Activated CD8-positive, alpha-beta memory T cell treated with anti-CD3 and anti-CD28 coated beads, Interleukin-2, amount 10 ng/mL, durations not matched to agents 7 days and 5 days (primary cell): ENCODE measurements at places on chromosomes 2 and 18.

- DNase-seq = peak; percentile 21
Observed at GRCh38 chr2:6924924-6925409, 7.8 kb downstream of the RNF144A start.

DNA sequence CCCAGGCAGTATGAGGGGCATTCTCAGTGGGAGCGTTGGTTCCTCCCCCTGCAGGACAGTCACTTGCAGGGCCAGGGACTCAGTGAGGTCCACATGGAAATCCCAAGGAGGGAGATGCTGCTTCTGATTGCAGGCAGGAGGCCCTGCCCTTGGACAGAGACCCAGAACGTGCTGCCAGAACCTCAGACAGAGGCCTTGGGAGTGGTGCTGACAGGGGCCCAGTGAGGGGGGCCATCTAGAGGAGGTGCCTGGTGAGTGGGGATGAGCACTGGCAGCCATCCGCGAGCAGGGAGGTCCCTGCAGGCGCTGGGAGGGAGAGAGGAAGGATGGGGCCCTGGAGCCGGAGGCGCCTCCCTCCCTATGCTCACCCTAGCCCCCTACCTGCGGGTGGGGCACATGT is 133.1 kb downstream of the DYSF start:
- DNase-seq = no peak

DNA sequence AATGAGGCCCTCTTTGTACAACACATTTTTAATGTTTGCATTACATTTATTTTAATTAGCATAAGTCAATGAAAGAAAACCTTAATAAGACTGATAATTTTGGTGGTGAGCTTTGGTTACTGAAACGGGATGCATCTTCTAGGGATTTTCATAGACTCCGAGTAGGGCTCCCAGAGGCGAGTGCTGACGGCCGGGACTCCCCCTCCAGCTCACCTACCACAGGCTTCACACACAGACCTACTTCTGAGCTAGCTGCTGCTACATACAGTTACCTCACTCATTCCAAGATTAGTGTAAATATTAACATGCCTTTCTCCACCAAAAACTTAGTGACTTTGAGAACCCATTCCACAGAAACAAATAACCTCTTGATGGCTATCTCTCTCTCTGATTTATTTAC is 271.1 kb downstream of the GALR1 start:
- no peak for DNase-seq

GRCh38 chr18:59484561-59485328 is 125.7 kb upstream of the LMAN1 start:
- no peak for DNase-seq

GRCh38 chr2:27655155-27655951 is 8.1 kb downstream of the SUPT7L start:
- no peak for DNase-seq

- DNase-seq = no peak
Observed at GRCh38 chr2:62724886-62725711, 19.6 kb downstream of the EHBP1 start.

DNA sequence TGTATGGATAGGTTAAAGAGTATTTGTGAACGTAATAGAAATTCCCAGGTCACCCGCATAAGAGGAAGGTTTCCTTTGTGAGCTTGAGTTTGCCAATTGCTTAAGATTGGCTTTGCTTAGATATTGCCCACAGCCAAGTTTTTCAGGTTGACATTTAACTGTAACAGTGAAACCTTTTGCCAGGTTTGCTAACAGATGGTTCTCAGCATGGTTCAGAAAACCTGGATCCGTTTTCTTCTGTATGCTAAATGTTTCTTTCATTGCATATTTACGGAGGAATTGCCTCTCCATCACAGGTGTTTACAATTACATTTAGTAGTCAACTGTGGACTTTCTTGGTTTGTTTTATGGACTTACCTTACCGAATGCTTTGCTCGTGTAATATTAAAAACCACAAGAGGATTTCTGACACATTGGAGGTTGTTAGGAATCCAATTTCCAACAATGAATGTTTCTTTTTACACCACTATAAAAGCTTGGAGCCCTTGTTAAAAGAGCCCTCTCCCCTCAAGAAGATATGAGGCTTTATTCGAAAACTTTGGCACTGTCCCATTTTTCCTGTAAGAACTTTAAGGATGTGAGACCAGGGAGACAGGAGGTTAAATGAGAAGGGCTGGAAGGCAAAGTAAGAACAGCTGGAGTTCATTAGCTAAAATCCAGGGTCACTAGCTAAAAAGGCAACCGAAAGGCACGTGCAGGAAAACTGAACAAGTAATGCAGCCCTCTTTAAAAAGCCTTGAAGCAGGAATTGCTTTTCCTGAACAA is 7.8 kb downstream of the CDK15 start:
- no peak for DNase-seq

DNA sequence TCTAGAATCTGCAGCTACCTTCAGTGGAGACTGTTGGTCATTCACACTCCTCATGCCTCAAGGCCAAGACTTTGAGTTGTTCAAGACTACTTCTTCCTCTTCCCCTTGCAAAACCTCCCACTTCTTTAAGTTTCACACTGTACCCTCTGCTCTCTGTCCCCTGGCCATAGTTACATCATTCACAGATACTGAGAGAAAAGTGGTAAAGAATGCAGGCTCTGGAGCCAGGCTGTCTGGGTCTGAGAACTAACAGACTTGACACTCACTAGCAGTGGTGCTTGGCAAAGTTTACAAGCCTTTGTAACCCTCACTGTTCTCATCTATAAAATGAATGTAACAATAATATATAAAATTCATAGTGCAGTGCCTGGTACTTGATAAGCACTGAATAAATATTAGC is 61.8 kb downstream of the CDH20 start:
- DNase-seq = no peak

GRCh38 chr18:69992776-69993175 is 45.1 kb upstream of the CD226 start:
- DNase-seq = no peak

- DNase-seq = no peak
Observed at GRCh38 chr2:763766-764525, 86.7 kb upstream of the TMEM18 start.

DNA sequence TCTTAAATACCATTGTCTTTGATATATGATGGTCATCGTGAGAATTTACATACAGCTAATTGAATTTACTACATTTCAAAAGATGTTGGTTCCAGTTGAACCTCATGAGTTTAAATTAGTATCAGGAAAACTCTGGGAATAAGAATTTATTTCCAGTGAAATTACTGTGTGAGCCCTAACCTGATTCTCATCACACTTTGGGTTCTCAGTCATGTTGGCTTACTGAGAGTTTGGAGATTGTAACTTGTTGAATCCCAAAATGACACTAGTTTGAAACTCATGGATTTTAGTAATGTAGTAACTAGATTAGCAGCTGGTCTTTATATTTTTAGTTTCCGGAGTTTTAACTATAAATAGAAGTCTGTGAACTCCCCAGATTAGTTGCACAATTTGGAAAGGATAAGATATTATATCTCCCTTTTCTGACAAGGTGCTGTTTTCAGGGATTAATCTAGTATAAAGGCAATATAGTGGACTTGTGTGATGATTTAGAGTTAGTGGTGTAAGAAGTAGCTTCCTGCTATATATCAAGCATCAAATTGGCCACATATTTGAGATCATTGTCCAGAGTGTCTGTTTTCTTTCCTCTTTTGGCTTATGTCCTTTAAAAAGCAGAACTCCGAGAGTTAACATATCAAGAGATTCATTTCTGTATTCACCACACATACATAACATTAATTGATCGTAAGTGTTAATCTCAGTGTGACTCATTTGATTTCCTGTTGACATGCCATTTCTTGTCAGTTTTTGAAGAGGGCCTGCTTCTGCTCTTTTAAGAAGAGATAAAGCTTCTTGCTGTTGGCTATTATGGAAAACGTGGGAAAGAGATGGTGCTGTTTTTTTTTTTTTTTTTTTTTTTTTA is 15.7 kb downstream of the NDUFV2 start:
- no peak for DNase-seq
